SW480 (cell line): ENCODE measurements at places on chromosomes 16 and 17.

- DNase-seq, result no peak
Measured at GRCh38 chr16:4362476-4363135, 9.0 kb upstream of the VASN start.

DNA sequence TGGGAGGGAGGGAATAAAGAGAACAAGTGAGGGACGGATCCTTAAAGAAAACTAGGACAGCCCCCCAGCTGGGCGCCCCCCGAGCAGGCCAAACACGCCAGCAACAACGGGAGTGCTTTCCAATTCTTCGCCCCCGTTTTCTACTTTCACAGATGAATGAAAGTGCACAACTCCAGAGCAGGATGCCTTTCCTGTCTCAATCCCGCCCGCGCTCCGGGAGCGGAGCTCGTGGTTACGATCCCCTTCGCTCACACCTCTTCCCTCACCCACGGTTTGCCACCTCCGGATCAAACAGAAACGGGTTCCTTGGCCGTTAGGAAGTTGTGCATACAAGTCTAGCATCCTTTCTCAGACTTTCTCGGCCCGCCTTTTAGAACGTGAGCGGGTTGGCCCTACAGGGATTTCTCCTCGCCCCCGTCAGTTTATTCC, 680 bp downstream of the SKA2 start:
- peak; percentile 58 for DNase-seq

GRCh38 chr17:8981443-8981842, 15.9 kb upstream of the PIK3R5 start:
- no peak for DNase-seq

GRCh38 chr16:89708481-89708931, 7.0 kb upstream of the SPATA2L start:
- DNase-seq, result peak; percentile 45

DNA sequence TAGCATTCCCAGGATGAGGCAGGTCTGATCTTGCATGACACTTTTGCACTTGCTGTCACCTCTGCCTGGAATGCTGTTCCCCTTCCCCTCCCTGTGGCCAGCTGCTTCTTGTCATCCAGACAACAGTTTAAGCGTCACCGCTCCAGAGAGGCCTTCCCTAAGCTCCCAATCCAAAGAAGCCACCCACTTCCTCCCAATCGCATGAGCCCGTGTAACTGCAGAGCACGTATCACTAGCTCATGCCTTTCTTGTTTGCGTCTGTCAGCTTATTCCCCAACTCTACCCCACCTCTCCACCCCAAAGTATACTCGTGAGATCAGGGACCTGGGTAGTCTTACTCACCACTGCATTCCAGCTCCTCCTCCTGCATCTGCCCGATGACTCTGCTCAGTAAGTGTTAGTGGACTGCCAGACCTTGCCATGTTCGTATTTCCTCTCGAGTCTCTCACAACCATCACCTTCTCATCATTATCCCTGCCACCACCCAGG, 92.8 kb downstream of the GAS7 start:
- peak; percentile 28 for DNase-seq

DNA sequence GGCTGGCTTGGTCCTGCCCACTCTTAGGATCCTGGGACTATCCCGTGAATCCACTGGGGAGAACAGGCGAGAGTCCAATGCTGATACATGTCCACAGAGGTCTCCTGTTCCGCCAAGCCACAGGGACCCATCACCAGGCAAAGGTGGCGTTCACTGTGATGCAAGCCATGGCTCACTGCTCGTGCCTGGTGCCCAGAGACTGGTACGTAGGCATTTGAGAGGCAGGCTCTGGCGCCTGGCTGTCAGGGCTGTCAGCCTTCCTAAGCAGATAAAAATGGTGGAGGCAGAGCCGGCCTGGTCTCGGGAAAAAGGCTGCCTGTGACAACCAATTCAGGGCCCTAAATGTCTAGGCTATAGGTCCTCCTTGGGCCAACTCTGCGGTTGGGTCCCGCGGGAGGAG, 2329.0 kb downstream of the TP53TG3F start:
- no peak for DNase-seq

DNA sequence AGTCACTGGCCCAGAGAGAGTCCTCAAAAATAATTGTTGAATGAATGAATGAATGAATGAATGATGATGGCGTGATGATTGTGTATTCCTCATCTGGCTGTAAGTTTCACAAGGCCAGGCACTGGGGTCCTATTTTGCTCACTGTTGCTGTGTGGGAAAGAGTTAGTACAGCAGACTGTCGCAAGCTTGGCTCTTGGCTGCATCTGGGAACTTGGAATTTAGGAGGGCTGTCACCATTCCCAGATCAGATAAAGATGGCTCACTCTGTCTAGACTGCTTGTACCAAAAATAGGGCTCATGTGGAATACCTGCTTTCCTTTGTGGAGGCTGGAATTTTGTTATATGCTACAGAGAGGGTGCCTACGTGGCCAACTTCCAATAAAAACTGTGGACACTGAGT, 530.6 kb downstream of the WWOX start:
- no peak for DNase-seq

DNA sequence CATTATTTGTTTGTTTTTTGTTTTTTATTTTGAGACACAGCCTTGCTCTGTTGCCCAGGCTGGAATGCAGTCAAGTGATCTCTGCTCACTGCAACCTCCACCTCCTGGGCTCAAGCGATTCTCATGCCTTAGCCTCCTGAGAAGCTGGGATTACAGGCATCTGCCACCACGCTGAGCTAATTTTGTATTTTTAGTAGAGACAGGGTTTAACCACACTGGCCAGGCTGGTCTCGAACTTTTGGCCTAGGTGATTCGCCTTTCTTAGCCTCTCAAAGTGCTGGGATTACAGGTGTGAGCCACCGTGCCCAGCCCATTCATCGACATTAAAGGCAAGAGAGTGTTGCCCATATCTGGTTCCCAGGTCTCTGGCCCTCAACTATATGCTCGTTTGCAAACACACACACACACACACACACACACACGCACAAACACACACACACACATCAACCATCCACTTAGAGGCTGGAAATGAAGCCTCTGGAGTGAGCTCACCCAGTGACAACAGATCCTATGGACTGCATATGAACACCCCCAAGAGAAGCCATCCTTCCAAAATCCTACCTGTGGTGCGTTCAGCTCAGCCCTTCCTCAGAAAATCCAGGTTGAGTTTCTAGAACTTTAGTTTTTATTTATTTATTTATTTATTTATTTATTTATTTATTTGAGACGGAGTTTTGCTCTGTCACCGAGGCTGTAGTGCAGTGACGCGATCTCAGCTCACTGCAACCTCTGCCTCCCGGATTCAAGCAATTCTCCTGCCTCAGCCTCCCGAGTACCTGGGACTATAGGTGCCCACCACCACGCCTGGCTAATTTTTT, 12.3 kb upstream of the SEPHS2 start:
- no peak for DNase-seq

GRCh38 chr16:2813771-2814221, 3.2 kb upstream of the PRSS21 start:
- no peak for DNase-seq

DNA sequence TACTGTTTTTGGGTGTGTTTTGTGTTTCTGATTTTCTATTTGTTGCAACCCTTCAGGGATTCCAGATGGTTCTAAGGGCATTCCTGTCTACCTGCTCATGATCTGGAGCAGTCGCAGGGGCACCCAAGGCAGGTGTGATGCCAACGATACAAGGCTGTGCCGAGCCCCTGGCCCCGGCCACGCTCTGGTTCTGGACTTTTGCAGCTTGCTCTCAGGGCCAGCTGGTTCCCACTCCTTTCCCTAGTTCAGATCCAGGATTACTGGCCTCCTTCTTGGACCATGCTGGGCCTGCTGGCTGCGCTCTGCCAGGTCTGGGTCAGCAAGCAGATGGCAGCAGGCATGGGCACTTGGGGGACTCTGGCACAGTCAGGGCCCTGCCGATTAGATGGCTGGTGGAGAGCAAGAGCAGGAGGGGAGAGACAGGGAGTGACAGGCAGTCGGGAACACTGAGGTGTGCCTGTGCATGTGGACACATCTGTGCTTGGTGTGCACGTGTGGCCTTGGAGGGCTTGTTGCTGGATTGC, 15.2 kb upstream of the RAP1GAP2 start:
- no peak for DNase-seq

- no peak for DNase-seq
Measured at GRCh38 chr16:23712976-23713375, at the start of gene ERN2. Gene ERN2, minus strand, starts transcription at chr16:23713222. Its CDS starts 35 bp downstream, at chr16:23713187.
